Vagina (tissue), 2 donors: ENCODE measurements at places on chromosomes 3 and 15. TPM values are rescaled to one million over a fixed set of nuclear protein-coding genes. Genes with fewer than 3 reads are reported as not detected.

DNA sequence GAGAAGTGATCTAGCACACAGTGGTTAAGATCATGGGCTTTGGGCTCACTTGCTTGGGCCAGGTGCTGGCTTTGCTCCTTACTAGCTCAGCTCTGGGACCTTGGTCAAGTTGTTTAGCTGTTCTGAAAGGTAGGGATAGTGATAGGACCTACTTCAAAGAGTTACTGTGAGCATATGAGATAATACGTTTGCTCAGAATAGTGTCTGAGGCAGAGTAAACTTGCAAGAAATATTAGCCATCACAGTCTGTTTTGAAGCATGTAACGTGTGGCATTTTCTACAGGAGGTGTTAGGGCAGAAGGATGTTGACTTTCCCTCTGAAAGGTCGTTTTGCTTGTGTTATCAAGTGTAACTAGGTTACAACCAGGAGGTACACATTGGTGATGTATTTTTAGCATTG, 34.5 kb upstream of the NFKBIZ start:
- DNase-seq: no peak
- peaks cover 21% of the 10 kb centered on the region for H3K4me1 ChIP-seq
- H3K36me3 ChIP-seq: no peaks in the 10 kb centered on the region
- H3K27me3 ChIP-seq: no peaks in the 10 kb centered on the region

- H3K27ac ChIP-seq: no peak overlapping the region
- no peak overlapping the region for H3K4me3 ChIP-seq
- peaks cover 49% of the 10 kb centered on the region for H3K4me1 ChIP-seq
Observed at GRCh38 chr3:111807826-111808225, 51.2 kb upstream of the PHLDB2 start.

The STRA6 gene
- total RNA-seq: 0.98 TPM

GRCh38 chr3:45673273-45673672, 15.9 kb upstream of the SACM1L start:
- H3K4me3 ChIP-seq: no peak overlapping the region
- H3K27me3 ChIP-seq: no peaks in the 10 kb centered on the region
- H3K27ac ChIP-seq: no peak overlapping the region
- H3K4me1 ChIP-seq: peaks cover 52% of the 10 kb centered on the region
- no peak for DNase-seq

The PLSCR5 gene
- total RNA-seq: not detected

DNA sequence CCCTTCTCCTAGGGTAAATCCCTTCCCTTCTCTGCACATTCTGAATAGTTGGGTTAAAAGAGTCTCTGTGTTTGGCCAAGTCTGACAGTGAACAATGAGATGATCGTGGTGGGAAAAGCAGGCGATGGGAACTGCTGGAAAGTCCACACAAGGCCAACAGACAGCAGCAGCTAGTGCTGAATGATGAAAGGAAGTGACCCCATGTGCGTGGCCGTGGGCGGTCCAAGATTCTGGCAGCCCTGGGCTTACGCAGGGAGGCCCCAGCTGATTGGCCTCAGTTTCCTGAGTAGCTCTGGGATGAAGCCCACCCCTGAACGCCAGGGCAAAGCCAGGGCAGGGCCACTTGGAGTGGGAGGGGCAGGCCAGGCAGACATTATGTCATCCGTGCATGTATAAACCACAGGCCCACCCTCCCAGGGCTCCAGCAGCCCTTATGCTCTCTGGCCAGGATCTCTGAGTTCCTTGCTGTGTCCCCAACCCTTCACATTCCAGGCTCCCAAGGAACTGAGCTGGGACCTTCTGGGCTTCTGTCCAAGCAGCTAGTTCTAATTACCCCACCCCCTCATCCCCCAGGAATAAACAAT, 57.8 kb downstream of the CDC25A start:
- no peak for DNase-seq
- H3K36me3 ChIP-seq: no peaks in the 10 kb centered on the region
- no peak overlapping the region for H3K4me3 ChIP-seq
- peak overlapping the region; percentile 77 for H3K27ac ChIP-seq
- peaks cover 23% of the 10 kb centered on the region for H3K4me1 ChIP-seq

The CACNA2D3 gene
- total RNA-seq: 17.2 TPM

DNA sequence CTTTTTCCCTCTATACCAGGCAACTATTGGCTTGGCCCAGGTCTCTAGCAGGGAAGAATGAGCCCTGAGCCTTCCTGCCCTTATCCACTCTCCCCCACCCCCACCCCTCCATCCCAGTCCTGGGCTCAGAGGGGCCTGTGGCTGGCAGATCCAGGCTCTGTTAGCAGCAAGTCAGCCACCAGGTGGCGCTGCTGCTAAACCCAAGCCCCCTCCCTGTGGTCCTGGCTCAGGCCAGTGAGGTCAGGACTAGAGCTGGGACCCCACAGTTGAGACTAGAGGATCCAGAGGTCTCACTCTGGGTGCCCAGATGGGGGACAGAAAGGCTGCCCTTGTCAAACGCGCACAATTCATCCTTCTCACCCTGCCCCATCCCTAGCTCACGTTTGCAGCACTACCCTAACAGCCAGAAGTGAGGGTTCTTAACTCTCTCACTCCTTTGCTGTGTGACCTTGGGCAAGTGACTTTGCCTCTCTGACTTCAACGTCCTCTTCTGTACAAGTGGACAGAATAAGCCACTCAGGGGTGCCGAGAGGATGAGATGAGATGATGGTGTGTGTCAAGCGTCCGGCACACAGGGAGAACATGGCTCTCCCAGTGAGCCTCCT, 46.8 kb upstream of the SLC6A1 start:
- no peaks in the 10 kb centered on the region for H3K4me1 ChIP-seq
- DNase-seq: no peak
- H3K36me3 ChIP-seq: no peaks in the 10 kb centered on the region
- no peak overlapping the region for H3K4me3 ChIP-seq

The GOLGA6D gene
- total RNA-seq: not detected

The INKA1 gene
- total RNA-seq: 12.5 TPM

DNA sequence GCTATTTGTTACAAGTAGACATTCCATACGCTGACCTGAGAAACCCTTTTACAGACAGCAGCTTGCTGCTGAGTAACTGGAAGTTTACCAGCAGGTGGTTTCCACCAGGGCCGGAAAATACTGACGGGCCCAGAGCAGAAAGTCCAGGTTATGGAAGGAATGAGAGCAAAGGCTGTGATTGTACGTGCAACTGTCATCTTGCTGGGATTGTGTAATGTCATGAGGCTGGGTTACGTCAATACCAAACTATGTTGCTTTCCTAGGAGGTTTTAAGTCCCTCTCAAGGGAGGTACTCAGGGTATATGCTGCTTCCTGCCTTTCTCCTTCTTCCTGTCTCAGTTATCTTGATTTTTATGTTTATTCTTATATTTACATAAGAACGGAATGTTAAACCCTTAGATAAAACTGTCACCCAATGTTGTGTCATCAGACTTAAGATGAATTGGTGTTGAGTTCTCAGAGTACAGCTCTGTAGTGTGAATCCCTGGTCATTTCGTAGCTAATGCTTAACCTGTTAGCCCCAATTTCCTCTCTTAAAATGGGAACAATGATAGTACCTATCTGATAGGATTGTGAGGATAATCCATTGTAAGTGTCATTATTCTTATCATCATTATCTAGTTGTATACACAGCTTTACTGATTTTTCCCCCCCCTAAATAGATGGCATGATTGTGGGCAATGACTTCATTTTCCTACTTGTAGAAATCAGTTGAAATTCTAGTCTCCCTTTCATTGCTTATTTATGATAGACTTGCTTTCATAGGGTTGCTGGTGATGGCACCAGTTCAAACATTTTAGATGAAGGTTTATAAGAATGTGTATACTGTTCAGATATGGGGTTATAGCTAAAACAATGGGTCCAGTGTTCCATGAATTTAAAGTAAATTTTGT, 101.4 kb downstream of the FNDC3B start:
- H3K4me1 ChIP-seq: peaks cover 71% of the 10 kb centered on the region
- H3K4me3 ChIP-seq: no peak overlapping the region
- H3K27me3 ChIP-seq: no peaks in the 10 kb centered on the region
- H3K36me3 ChIP-seq: no peaks in the 10 kb centered on the region

The PLIN1 gene
- 53.3 TPM for total RNA-seq

GRCh38 chr15:57156210-57156884, 220.0 kb upstream of the CGNL1 start:
- H3K27me3 ChIP-seq: no peaks in the 10 kb centered on the region
- no peak overlapping the region for H3K27ac ChIP-seq
- no peak for DNase-seq
- H3K4me3 ChIP-seq: no peak overlapping the region
- no peaks in the 10 kb centered on the region for H3K36me3 ChIP-seq

DNA sequence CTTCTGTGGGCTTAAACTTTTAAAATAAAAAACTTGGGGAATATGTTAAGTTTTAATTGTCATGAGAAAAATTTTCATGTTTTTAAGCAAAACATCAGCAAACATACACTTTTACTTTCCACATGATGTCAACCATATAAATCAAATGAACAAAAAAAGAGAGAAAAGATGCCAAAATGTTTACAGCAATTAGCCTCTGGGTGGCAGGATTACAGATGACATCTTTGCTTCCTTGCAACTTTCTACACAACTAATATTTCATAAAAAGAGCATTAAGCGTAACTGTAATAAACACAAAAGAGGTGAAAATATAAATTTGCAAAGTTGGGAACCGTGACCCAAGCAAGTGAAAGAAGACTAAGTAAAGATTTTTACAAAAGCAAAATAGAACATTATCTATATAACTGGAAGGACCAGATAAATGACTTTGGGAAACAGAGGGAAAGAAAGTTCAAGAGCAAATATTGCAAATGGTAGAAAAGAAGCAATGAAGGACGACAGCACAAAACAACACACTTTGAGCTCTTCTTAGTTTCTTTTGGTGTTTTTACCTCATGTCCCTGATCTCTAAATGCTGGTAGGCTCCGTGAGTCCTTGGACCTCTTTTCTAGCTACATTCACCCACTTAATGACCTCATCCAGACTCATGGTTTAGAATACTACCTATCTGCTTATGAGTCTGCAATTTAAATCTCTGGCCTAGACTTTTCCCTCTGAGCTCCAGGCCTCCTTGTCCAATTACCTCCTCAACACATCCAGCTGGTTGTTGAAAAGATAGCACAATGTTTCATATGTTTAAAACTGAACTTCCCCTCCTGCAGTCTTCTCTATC, 9.4 kb downstream of the TP53BP1 start:
- H3K36me3 ChIP-seq: no peaks in the 10 kb centered on the region
- peaks cover 9% of the 10 kb centered on the region for H3K4me1 ChIP-seq
- H3K27ac ChIP-seq: peak overlapping the region; percentile 23
- no peaks in the 10 kb centered on the region for H3K27me3 ChIP-seq

- H3K27me3 ChIP-seq: no peaks in the 10 kb centered on the region
- H3K4me3 ChIP-seq: no peak overlapping the region
- peaks cover 13% of the 10 kb centered on the region for H3K36me3 ChIP-seq
- DNase-seq: no peak
- peak overlapping the region; percentile 5 for H3K27ac ChIP-seq
Observed at GRCh38 chr15:65057549-65057940, 10.2 kb downstream of the RASL12 start.

DNA sequence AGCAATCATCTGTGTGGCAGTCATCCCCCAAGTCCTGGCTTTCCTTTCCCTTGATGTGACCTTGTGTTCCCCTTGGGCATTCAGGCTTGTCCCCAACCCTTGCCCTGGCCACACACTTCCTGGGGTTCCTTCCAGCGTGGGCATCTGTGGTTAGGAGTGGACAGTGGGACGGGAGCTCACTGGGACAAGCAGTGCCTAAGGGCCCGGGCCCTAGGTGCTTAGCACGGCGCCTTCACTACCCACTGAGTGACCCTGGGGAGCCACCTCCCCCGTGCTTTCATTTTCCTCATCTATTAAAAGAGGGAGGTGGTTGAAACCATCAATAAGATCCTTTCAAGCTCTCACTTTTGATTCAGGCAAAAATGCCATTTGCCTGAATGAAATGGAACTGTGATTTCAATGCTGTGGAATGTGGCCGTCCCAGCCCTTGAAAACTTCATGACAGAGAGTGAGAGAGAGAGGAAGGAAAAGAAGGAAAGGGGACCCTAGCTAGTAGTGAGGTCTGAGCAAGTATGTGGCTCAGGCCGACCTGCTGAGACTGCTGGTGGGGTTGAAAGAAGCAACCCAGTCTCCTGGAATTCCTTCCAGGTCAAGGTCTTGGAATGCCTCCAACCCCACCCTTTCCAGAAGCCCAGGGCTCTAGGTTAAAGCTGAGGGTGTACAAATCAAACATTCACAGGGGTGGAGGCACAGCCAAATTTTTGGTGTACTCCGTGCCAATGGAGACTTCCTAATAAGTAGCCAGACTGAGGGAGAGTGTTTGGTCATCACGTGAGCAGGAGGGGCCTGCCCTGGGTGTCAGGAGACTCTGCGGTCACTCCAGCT, 302.9 kb downstream of the TLE3 start:
- H3K36me3 ChIP-seq: no peaks in the 10 kb centered on the region
- DNase-seq: peak; percentile 88
- peaks cover 15% of the 10 kb centered on the region for H3K4me1 ChIP-seq
- peak overlapping the region; percentile 30 for H3K27ac ChIP-seq
- no peaks in the 10 kb centered on the region for H3K27me3 ChIP-seq

The DUSP7 gene
- total RNA-seq: 59.9 TPM
